ENCODE measurements at places on chromosomes 13 and 19.

DNA sequence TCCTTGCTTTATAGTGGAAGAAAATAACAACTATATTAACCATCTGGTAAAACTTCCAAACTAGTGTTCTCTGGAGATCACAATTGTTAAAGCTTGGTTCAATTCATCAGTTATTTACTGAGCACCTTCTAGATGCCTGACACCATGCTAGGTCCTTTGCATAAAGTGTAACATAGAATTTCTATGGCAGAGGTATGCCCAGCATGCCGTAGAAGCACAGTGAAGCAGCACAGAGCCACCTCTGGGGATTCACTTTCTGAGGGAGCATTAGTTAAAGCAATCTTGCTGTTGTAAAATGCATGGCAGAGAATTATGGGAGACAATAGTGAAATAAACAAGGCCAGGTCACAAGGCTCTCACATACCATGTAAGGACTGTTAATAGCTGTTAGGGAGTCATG, 75.2 kb downstream of the LRRC63 start:
- no peak for DNase-seq

DNA sequence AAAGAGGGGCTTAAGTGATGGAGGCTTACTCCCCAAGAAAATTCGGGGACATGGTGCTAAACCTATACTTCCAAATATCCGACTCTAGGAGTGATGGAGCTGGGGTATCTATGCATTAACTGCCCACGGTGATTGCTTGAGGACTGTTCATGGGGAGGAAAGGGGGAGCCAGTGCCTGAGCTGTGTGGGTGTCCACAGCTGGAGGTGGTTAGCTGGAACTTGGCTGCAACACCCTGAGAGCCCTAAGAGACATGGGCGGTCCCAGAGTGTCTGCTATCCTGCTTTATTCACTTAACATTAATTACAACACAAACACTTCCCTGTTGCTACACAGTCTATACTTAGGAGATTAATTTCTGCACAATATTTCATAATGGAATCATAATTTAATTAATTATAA, 28.1 kb upstream of the POMP start:
- no peak for DNase-seq

DNA sequence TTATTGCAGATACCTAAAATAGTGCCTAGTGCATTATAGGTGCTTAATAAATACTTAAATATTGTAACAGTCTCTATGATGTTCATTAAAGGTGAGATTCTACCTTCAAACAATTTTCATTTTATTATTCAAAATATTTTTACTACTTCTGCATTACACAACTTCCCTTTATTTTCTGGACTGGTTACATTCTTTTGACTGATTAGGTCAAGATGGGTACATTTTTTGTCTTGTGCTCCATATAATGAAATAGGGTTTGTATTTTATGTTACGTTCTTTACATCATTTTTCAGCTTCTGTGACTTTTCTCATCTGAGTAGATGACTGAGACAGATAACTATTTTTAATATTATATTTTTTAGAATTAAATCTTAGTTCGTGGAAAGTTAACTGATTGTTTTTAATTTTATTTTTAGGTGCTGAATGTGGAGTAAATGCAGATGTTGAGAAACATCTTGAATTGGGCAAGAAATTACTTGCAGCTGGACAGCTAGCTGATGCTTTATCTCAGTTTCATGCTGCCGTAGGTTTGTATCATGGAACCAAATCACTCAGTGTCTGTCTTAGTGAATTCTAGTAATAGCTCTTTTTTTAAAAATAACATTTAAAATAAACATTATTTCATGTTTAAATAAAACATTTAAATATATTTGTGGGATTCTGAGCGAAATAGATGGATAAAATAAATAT, 32.0 kb downstream of the DNAJC3 start:
- DNase-seq = no peak

DNA sequence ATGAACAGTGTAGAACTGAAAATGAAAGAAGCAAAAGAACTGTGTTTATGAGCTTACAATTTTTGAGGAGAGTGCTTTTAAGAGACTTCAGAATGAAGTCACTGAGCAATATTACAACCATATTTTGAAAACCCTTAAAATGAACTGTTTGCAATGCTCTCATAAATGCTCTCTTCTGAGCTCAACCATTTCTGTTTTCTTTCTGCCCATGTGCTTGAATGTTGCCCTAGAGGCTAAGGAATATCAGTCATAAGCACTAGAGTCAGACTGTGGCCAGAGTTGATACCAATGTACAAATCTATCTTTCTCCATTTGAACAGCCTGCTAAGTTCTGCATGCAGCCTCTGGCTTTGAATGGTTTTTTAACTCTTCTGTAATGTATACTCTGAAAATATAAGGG, 1092.8 kb downstream of the PCDH9 start:
- DNase-seq = no peak

DNA sequence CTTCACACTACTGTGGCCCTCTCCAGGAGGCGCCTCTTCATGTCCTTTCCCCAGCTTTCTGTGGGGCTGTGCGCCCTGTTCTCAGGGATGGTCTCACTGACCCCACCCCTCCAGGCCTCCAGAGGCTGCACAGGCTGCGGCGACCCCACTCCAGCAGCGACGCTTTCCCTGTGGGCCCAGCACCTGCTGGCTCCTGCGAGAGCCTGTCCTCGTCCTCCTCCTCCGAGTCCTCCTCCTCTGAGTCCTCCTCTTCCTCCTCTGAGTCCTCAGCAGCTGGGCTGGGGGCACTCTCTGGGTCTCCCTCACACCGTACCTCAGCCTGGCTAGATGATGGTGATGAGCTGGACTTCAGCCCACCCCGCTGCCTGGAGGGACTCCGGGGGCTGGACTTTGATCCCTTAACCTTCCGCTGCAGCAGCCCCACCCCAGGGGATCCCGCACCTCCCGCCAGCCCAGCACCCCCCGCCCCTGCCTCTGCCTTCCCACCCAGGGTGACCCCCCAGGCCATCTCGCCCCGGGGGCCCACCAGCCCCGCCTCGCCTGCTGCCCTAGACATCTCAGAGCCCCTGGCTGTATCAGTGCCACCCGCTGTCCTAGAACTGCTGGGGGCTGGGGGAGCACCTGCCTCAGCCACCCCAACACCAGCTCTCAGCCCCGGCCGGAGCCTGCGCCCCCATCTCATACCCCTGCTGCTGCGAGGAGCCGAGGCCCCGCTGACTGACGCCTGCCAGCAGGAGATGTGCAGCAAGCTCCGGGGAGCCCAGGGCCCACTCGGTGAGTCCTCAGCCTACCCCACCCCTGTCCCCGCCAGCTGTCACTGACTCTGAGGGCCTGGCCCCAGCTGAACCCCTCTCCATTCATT, 11.2 kb downstream of the ARHGAP33 start:
- DNase-seq = no peak

DNA sequence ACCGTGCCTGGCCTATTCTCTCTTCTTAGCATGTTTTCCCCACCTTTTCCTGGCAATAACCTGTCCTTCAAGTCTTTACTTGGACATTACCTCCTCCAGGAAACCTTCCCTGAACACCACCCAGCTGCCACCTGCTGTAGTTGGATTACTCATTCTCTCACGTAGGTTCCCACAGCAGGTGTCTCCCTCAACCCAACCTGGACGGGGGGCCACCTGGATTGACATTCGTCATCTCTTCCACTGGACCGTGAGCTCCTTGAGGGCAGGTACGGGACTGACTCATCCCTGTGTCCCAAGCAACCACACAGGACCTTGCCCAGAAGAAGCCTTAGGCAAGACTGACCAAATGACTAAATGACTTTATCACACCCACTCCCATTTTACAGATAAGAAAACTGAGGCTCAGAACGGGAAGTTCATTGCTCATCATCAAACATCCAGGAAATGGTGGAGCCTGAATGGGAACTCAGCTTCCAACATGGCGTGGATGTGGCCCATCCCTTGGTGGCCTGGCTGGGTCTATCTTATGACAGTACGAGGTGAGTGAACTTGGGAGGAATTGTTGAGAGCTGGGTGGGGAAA, 3.5 kb upstream of the KLK6 start:
- DNase-seq = no peak

DNA sequence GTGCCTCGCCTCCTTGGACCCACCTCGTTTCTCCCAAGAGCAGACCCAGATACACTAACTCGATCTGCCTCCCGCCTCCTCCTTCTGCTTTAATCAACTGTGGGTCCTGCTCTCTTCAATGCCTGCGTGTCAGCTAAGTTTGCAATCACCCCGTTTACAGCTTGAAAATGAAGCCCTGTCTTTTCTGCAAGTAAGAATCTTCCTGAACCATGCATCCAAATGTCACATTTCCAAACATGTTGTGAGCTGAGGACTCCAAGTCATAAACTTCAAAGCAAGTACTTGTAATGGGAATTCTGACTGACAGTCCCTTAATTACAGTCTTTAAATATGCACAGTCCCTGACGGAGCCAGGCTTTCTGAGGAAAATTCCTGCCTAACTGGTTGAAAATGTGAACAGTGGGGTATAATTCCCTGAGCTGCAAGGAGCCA, 154.9 kb upstream of the UQCRFS1 start:
- DNase-seq = no peak

DNA sequence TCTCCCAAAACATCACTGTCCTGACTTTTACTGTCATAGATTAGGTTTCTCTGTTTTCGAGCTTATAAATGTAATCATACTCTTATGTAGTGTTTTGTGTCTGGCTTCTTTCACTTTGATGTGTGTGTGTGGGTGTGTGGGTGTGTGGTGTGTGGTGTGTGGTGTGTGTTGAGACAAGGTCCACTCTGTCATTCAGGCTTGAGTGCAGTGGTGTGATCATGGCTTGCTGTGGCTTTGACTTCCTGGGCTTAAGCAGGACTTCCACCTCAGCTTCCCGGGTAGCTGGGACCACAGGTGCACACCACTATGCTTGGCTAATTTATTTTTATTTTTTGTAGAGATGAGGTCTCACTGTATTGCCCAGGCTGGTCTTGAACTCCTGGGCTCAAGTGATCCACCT, 59.6 kb downstream of the PDS5B start:
- no peak for DNase-seq

GRCh38 chr13:74299721-74300120, 165.5 kb upstream of the KLF12 start:
- no peak for DNase-seq
